CD4-positive, alpha-beta T cell treated with Interleukin-17A for 4 hours (primary cell): ENCODE measurements at places on chromosomes 2 and 18.

GRCh38 chr18:21118806-21119205 lies 7.2 kb upstream of the ROCK1 start:
- no peak for DNase-seq

DNA sequence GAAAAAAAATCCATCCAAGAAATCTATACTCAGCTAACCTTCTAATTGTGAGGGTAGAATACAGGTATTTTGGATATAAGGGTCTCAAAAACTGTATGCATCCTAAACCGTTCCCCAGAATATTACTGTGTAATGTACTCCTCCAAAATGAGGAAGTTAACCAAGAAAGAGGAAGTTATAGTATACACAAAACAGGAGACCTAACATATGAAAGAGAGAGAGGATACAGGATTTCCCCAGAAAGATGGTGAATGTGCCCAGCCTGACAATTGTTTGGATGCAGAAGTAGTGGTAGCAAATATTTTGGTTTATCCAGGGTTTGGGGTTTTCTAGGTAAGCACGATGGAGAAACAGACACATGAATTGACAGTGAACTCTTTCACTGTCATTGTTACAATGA lies 50.6 kb downstream of the GALNT3 start:
- DNase-seq, result no peak

DNA sequence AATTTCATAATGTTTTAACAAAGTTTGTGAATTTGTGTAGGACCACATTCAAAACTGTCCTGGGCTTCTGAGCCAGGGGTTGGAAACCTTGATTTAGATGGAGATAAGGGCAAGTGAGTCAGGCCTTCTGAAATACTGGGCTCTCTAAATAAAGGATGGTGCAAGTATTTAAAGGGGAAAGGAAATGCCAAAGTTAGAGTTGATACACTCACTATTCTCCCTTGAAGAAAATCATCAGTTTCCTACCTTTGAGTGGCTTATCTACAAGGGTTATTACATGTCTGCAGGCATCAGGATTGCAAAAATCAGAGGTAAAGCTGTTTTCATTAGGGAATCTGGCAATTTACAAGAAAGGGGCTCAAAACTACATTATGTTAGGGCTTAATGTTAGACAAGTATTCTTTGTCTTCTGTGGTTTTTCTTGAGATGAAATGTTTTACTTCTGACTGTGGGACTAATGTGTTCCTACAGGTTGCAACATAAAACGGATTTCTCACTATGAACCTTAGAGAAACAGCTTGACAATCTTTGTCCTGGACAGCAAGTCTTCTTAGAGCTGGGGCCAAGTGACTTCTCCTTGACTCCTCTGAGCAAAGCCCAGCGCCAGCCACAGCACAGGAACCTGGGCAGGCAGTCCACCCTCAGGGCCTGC lies 31.1 kb downstream of the RNU4ATAC start:
- no peak for DNase-seq

- DNase-seq, result no peak
These were observed 28.6 kb downstream of the FEZ2 start for GRCh38 chr2:36569267-36569856.

DNA sequence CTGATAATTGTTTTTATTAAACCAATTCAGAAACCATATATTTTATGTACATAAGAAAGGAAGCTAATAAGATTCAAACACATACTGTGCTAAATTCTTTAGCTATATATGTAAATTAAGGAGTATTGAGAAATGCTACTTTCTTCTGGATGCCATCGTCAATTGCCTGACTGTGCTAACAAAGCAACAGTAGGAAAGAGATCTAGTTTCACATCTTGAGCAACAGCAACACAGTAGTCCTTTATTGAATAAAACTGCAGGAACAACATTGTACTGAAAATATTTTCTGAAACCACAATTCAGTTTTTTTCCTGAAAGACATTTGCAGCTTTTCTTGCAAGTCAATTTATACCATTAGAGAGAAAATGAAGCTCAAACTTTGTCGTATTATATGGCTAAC lies 1404.9 kb upstream of the SLC39A10 start:
- no peak for DNase-seq

DNA sequence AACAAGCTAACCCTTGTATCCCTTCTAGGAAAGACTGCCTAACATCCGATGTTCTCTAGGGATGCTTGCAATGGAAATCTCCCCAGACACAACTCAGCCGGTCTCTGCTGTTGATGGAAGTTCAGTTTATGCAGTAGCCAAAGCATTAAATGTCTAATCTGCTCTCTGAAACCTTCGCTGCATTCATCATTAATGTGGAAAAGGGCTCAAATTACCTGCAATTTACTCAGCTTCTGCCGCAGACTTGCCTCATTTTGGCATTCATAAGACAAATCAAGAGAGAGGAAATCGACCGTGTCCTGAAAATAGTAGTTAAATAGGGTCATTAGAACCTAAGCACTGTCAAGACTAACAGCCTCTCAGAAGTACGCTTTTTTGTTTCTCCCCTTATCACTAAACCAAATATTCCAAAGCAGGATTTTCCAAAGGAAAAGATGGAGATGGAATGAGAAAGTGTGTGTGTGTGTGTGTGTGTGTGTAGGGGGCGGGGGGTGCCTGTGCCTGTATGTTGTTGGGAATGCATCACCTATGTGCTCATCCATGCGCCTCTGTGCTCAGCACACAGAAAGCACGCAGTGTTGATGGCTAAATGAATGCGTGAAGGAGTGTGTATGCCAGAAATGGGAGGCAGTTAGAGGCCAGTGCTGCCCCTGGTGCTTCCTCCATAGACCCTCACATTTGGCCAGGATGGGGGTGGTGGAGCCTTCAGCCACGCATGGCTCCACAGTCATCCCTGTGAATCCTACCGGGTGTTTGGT lies 7.4 kb downstream of the LCT start:
- DNase-seq, result no peak

DNA sequence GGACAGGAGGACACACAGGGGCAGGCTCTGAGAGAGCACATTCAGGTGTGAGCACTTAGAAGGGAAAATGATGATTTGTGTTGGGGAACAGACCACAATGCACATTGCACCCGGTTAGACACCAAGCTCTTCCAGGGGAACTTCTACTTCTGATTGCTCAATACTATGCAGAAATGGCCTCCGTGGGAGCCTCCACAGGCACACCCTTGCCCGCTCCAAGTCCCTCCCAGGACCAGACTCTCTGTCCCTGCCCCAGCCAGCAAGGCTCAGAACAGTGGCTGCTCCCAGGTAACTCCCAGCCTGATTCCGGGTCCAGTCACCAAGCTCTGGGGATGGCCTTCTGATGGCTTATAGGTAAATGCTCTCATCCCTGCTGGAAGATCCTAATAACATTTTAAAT lies 56.2 kb downstream of the BCL2L11 start:
- no peak for DNase-seq

DNA sequence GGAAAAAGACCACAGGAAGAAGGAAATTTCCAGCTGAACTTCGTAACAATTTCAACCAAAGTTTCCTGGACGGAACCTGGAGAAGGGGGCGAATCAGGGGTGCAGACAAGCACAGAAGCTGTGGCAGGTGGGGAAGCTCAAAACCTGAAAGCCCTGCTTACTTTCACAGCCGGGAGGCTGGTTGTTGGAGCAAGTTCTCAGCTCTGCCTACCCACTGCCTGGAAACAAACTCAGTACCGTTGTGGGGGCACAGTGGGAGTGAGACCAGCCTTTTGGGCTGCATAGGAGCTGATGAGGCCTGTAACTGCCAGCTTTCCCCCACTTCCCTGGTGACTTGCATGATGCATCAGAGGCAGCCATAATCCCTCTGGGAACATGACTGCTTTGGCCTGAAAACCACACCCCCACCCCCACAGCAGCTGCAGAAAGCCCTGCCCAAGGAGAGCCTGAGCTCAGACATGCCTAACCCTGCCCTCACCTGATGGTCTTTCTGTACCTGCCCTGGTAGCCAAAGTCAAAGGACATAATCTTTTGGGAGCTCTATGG lies 207.0 kb upstream of the VWC2L start:
- no peak for DNase-seq

- DNase-seq, result peak; percentile 30
These were observed 857 bp downstream of the DYM start for GRCh38 chr18:49459404-49460171.

- no peak for DNase-seq
These were observed 80.7 kb upstream of the PXDN start for GRCh38 chr2:1825046-1825445.

DNA sequence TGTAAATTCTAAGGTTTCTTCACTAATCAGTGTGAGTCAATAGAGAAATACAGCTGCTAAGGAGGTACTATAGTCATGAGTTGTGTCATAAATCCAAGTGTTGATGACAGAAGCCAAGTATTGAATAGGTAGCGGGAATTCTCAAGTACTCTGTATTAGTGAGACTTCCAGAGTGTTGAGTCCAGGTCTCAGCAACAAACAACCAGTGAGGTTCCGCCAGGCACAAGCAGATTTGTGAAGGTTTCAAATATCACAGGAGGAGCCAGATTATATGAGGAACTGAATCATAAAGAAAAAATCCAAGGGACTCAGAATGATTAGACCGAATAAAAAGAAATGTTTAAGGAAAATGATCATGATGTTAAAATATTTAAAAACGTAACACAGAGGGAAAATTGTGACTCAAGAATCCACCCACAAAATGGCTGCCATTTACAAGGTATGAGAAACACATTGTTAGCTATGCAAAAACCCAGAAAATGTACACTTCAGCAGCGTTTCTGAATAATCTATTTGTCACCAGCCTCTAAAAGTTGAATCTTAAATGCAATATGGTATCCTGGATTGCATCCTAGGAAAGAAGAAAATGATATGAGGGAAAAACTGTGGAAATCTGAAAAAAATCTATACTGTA lies 27.3 kb upstream of the EVA1A start:
- no peak for DNase-seq

DNA sequence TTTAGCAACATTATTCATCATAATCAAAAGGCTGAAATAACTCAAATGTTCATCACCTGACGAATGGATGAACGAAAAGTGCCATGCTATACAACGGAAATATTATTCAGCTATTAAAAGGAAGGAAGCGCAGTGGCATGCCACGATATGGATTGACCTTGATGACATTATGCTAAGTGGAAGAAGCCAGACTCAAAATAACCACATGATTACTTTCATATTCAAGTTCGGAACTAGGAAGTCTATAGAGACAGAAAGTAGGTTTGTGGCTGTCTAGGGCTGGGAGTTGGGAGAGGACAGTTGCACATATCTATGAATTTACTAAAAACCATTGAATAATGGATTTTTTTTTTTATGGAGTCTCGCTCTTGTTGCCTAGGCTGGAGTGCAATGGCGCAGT lies 13.4 kb upstream of the PDIA6 start:
- DNase-seq, result no peak

DNA sequence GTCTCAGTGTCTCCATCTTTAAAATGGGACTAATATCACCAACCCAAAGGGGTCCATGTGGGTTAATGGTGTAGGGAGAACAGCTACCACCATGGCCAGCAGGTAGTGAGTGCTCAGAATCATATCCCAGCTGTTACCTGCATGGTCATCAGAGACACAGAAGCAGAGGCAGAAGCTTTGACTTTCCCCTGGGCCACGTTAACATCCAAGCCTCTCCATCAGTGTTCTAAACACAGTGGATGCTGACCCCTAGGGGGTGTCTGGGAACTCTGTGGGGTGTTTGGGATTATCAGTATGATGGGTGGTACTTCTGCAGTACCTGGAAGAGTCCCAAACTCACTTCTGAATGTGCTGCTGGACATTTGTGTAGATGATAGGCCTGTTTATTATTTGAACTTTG lies 93.6 kb downstream of the GYPC start:
- DNase-seq, result peak; percentile 31

GRCh38 chr18:37222999-37223378 lies 342.6 kb downstream of the CELF4 start:
- no peak for DNase-seq

- peak; percentile 34 for DNase-seq
These were observed 796 bp downstream of the MYO1B start for GRCh38 chr2:191245869-191246531.

GRCh38 chr18:61079714-61080113 lies 253.5 kb upstream of the CDH20 start:
- DNase-seq, result no peak

GRCh38 chr2:170813611-170814532 lies 2.8 kb upstream of the GAD1 start:
- DNase-seq, result no peak

DNA sequence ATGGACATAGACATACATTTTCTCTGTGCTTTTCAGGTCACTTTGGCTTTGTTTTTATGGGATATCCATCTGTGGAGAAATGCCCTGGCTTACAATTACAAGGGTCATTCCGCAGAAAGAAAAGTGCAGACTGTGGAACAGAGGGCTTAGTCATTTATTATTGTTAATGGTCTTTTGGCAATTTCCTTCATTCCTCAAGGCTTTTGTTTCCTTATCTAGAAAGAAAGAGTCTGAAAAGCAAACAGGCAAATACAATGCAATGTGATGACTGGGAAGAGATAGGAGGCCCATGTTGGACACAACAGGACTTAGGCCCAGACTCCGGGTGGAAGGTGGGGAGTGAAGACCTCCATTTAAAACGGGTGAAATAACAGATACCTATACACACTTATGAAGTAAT lies 129.5 kb upstream of the CAVIN2 start:
- no peak for DNase-seq

GRCh38 chr2:148519013-148519412 lies 125.5 kb upstream of the EPC2 start:
- DNase-seq, result no peak
